SK-N-SH (cell line): ENCODE measurements at places on chromosomes 1 and 21. TPM values are rescaled to one million over a fixed set of nuclear protein-coding genes. Genes with fewer than 3 reads are reported as not detected.

SLC16A4 gene
- polyA plus RNA-seq, result 3.0 and 5.2 TPM in 2 replicates

ARHGAP29 gene
- 20.1 and 23.3 TPM in 2 replicates for polyA plus RNA-seq

URB1 gene
- polyA plus RNA-seq, result 9.9 and 12.5 TPM in 2 replicates

AIRE gene
- polyA plus RNA-seq, result not detected in 2 replicates

DNA sequence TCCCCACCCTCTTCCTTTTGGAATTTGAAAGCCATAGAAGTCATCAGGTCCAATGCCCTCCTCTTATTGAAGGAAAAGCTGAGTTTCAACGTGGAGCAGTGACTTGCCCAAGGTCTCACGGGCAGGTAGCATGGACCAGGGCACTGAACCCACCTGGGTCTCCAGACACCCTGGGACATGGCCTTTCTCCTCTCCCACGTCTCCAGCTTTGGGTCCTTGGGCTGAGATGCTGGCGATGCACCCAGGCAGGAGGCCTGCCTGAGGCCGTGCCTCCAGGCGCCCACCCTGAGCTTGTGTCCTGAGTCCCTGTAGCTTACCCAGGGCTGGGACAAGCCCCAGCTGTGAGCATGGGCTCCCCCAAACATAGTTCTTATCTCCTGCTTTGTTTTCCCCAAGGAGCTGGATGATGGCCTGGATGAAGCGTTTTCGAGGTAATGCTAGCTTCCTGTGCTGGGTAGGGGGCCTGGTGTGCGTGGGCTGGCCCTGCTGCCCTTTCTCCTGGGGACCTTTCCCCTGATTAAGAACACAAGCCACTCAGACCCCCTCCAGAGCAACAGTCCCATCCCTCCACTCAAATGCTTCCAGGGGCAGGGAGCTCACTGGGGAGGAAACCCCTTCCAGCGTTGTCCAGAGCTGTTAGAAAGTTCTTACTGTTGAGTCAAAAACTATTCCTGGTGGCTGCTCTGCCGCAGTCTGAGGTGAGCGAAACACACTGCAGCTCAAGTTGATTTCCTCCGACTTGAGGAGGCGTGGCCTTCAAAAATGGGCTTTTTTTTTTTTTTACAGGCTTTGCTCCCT, 21.6 kb downstream of the LDLRAP1 start:
- no peak for DNase-seq

TNNT2 gene
- 0.33 and 0.57 TPM in 2 replicates for polyA plus RNA-seq

DNA sequence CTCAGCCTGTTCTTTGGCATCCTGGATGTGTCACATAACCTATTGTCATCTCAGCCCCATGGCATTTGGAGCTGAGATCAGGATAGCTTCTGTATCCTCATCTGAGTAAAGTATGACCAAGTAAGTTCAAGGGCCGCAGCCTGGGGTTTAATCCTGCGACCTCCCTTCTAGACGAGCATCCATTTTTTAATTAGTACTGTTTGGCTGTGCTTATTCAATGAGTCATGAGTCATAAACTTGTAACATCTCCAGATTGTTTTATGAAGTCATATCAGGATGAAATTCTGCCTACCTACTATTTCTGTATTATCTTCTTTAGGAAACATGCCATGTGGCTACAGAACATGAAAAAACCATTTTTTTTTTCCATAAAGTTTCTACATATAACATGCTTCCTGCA, 119.1 kb downstream of the ERG start:
- DNase-seq, result no peak

ANGPTL1 gene
- polyA plus RNA-seq, result not detected in 2 replicates

- DNase-seq, result no peak
Measured at GRCh38 chr1:234840843-234841242, 230.9 kb upstream of the IRF2BP2 start.

DNA sequence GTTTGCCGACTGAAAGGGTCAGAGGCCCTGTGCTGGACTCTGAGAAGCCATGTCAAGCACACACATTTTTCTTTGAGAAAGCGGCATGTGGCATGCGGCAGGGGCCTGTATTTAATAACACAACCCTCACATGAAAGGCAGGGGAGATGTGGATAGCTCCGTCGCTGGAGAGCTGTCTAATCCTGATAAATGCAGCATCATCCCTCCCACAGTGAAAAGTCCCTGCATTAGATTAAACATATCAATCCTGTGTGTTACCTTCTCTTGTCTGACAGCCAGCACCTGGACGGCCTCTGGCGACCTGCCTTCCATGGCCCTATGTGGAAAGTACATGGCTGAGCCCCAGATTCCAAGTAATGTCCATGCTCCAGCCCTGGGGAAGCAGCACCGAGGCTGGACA, 313.0 kb upstream of the AJAP1 start:
- DNase-seq, result no peak

- peak; percentile 95 for DNase-seq
Measured at GRCh38 chr1:43530483-43531106, at the start of gene PTPRF. TSS of gene PTPRF (plus strand) at chr1:43530883. CDS start at chr1:43545076, 14,193 bp downstream.

ADAM30 gene
- polyA plus RNA-seq, result not detected in 2 replicates

TEDDM1 gene
- not detected in 2 replicates for polyA plus RNA-seq

DNA sequence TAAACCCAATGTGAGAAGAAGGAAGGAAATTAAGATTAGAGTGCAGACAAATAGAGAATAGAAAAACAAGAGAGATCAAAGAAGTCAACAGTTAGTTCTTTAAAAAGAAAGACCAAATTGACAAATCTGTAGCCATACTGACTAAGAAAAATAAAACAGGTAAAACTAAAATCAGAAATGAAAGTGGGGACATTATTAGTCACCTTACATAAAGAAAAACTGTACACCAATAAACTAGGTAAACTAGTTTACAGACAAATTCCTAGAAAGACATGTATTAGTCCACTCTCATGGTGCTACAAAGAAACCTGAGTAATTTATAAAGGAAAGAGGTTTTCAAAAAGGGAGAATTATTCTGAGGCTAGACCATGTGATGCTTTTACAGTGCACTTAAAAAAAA, 22.3 kb downstream of the BLZF1 start:
- no peak for DNase-seq

ACOT11 gene
- polyA plus RNA-seq, result 6.9 and 7.2 TPM in 2 replicates

- DNase-seq, result no peak
Measured at GRCh38 chr1:154698320-154699096, 90.5 kb upstream of the ADAR start.

DNA sequence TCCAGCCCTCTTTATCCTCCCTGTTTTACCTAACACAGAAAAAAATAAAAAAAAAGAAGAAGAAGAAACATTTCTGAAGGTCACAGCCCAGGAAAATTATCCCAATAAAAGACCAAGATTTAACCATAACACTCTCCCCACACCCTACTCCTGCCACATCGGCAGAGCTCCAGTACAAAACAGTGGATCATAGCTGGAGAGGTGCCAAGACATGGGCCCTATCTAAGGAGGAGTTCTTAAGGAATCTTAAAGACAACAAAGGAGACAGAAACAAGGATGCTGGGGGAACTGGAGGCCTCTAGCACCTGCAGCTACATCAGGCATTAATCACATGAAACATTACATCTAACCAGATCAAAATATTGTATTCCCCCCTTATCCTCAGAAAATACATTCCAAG, 432.8 kb downstream of the MATN1 start:
- DNase-seq, result no peak

OR6K3 gene
- not detected in 2 replicates for polyA plus RNA-seq

- DNase-seq, result peak; percentile 54
Measured at GRCh38 chr1:6418668-6419396, 887 bp downstream of the HES2 start.
